Stimulated activated CD8-positive, alpha-beta memory T cell treated with anti-CD3 and anti-CD28 coated beads, Interleukin-15, amount 100 ng/mL, for 48 hours (primary cell): ENCODE measurements at places on chromosomes 16 and 17.

GRCh38 chr16:1425616-1426370 is 5.1 kb upstream of the PERCC1 start:
- DNase-seq: no peak

DNA sequence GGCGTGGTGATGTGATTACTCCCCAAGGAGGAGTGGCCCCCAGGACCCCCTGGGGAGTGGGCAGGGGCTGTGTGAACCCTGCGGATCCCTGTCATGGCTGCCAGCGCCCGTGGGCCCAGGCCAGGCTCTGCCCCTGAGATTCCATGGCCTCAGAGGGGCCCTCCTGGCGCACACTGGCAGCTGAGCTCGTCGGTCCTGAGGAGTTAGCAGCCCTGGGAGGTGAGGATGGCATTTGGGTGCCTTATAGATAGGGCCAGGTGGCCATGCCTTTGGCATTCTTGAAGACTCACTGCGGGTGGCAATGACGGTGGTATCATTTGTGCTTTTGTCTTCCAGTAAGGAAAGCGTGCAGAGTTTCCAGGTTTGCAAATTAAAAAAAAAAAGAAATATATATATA is 146.8 kb upstream of the GSE1 start:
- no peak for DNase-seq

DNA sequence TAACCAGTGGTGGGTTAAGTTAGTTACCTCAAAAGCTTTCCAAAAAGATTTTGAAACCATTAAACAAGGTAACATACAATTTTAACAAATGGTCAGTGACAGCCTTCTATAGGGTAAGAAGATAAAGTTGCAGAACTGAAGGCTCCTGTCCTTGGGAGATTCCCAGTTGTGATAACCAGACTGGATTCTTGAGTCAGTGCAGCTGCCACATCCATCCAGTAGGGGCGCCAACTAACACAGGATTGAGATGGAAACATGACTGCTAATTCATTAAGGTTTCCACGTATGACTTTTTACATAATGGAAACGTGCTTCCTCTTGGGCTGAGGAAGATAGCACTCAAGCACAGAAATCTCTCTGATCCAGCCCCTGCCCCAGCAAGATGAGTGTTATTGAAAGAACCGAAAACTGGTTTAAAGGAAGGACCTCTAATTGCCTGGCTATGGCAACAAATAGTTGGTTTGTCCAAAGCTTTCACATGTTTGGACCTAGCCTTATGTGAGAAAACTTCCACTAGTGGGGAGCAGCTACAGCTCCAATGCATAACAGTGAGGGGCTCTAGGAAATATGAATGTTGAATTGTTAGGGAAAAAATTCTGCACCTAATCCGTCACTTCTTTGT is 269.8 kb upstream of the MYOCD start:
- no peak for DNase-seq

GRCh38 chr17:65355246-65355645 is 206.2 kb downstream of the AXIN2 start:
- no peak for DNase-seq

- DNase-seq: no peak
Observed at GRCh38 chr16:51967646-51968045, 579.3 kb downstream of the TOX3 start.

- DNase-seq: no peak
Observed at GRCh38 chr16:31221357-31222160, 4.6 kb upstream of the PYDC1 start.

- DNase-seq: no peak
Observed at GRCh38 chr17:40819528-40820125, 2.8 kb downstream of the KRT10 start.

GRCh38 chr17:74449306-74449705 is 17.1 kb upstream of the CD300A start:
- no peak for DNase-seq

DNA sequence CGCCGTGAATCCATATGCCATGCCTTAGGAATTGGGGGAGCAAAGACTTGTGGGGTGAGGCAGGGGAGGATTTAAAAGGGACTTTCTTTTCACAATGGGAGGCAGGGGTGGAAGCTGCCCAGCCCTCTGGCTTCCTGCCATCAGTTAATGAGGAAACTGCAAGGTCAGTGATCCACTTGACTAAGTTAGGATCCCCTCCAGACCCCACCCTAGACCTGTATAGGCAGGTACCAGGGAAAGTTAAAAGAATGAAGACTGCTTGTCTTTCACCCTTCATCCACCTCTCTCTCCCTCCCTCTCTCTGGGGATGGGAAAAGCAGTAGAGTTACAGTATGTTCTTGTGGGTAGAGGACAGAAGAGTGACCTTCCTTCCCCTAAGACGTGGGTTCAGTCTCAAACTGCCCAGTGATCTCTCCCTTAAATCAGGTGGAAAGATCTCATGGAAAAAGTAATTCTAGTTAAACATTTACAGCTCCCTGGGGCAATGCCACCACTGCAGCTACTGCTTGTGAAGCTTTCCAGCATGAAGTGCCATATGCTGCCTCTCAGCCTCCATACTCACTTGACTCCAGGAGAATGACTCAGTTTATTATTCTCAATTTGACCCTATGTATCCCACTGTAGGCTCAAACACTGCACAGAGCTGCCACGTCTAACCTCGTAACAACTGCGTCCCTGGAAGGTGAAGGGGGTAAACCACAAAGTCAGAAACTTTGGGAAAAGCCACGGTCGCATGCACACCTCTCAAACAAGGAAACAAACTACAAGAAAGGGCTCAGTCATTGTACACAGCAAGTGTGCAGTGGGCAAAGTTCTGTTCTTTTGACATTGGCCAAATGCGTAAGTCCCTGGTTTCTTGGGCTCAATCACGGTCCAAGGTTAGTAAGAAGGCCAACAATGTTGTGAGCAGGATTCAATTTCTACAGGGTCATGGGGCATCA is 1.2 kb downstream of the COA3 start:
- DNase-seq: no peak

- no peak for DNase-seq
Observed at GRCh38 chr16:58636466-58636865, 6.8 kb upstream of the CNOT1 start.
